AG04450 (cell line): ENCODE measurements at places on chromosomes 2 and 18.
A peak's percentile ranks its signal among the peaks of the same experiment; 100 is the strongest.

GRCh38 chr18:62720766-62721613, 5.6 kb downstream of the PHLPP1 start:
- DNase-seq = no peak

- no peak for DNase-seq
Observed at GRCh38 chr2:16199882-16200553, 259.7 kb downstream of the MYCN start.

GRCh38 chr2:151297882-151298281, 8.4 kb upstream of the NMI start:
- DNase-seq = no peak

DNA sequence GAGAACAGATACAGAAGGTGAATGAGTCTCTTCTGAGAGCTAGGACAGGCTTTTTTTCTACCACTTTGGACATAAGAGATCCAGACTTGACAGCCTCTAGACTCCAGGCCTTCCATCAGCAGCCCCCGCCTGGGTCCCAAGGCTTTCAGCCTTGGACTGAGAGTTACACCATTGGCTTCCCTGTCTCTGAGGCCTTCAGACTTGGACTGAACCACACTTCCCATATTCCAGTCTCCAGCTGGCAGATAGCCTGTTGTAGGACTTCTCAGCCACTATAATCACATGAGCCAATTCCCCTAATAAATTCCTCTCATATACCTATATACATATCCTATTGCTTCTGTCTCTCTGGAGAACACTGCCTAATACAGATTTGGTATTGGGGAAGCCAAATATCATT, 128.2 kb downstream of the MCFD2 start:
- DNase-seq = no peak

DNA sequence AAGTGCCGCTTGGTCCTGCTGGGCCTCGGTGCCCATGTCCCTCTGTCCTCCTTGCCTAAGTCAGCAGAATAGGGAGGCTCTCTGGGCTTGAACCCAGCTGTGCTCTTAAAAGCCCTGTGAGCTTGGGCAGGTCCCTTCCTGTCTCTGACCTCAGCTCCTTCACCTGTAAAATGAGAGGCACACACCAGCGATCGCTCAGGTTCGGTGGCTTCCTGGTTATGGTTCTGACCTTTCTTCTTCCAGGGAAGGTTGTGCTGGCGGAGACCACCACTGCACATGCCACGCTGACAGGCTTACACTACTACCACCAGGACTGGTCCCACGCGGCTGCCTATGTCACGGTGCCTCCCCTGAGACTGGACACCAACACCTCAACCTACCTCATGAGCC, 36.1 kb upstream of the MAPRE3 start:
- no peak for DNase-seq

- DNase-seq = no peak
Observed at GRCh38 chr18:59929621-59930295, 30.0 kb downstream of the PMAIP1 start.

DNA sequence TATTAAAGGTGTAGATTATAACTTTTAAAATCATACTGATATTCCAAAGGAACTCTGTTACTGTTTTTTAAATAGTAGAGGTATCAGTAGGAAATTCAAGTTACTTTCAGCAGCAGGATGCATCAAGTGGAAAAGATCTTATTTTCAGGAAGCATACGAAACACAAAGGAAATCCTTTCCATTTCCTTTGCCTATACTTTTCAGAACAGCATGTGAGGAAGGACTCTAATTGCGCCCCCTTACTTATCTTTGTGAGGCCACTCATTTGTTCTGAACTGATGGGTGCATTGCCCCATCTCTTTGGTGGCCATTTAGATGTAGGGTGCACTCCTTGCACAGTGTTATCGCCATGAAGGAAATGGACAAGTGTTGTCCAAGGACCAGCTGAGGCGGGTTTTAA, 145.3 kb downstream of the BABAM2 start:
- no peak for DNase-seq

- no peak for DNase-seq
Observed at GRCh38 chr2:232628466-232629128, 4.8 kb upstream of the EFHD1 start.

DNA sequence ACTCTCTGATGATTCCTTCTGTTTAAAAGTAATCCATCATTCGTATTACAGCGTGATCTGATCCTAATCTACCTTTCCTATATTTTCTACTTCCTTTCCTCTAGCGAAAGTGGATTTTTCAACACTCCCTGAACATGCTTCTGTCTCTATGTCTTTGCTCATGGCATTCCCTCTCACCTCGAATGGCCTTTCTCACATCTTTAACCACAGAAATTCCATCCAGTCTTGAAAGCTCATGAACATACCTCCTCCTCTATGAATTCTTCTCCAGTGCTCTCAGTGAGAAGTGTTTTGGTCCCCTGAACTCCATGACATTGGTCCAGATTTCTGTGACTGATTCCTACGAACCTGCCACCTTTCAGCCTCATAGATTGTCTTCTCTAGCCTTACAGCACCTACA, 323.2 kb downstream of the RAD51AP2 start:
- DNase-seq = no peak

- no peak for DNase-seq
Observed at GRCh38 chr2:71473346-71474031, 20.1 kb downstream of the DYSF start.

- no peak for DNase-seq
Observed at GRCh38 chr2:218123986-218124385, 1.8 kb upstream of the CXCR2 start.

DNA sequence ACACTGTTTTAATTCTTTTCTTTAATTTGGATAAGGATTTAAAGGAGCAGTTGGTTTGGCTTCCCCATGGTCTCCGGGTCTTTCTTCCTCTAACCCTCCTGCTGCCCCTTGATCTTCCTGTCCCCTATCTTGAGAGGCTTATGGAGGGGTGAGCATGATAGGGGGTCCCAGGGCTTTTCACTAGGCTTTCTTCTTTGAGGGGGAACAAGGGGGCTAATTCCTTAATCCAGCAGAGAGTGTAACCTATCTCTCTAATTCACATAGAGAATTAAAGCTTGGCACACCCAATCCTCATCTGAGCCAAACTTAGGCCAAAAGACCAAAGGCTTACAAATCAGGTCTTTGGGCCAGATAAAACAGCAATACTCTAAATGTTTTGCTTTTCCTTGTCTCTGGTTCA, 21.5 kb upstream of the C2orf66 start:
- DNase-seq = no peak

DNA sequence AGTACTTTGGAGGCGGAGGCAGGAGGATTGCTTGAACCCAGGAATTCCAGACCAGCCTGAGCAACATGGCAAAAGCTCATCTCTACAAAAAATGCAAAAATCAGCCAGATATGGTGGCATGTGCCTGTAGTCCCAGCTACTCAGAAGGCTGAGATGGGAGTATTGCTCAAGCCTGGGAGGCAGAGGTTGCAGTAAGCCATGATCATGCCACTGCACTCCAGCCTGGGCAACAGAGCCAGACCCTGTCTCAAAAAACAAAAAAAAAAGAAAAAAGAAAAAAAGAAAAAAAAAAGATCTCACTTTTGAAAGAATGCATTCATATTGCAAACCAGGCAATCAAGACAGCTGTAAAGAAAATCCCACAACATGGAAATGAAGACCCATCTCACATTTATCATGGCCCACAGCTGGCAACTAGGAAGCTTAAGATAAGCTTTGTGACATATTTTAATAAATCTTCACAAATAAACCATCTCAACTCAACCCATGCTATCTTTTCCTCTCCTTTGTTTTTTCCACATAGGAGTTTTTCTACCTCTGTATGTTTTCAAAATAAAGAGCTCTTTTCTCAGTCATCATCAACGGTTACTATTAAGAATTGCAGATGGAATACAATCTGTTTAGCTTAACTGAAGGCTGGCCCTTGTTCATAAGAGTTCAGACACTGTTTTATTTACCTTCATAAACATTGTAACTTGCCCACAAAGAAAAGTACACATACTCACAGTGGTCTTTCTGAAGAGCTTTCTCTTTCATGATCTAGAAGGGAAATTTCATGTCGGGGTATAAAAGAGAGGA, 137.0 kb downstream of the MREG start:
- DNase-seq = no peak

DNA sequence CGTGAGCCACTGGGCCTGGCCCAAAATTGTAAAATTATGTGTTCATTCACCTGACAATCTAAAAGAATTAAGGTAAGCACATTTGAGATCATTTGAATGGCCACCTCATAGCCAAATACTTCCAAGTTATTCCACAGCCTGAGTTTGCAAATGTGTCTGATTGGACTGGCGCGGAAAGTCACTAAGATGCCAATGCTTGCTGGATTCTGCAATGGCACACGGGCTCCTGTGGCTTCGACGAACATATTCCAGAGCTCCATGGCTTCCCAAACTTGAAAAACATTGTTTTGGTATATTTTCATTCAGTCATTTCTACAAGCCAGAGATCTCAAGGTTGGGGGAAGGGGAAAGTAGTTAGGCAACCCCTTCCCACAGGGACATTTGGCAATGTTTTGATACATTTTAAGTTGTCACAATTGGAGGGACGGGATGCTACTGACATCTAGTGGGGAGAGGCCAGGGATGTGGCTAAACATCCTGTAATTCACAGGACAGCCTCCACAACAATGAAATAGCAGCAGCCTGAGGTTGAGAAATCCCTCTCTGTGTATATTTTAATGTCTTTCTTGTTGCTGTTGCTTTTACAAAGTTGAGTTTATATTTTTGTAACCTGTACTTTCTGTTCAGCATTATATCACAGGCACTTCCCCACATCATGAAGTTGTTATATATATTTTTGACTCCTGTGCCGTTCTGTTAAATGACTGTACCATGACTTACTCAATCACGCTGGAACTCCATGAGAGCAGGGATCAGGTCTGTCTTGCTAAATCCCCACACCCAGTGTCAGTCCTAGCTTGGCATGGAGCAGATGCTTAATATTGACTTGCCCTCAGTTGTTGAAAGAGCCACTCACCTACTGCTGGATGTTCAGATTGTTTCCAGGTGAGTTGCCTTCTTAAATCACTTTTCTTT, 56.9 kb downstream of the COL4A4 start:
- DNase-seq = peak; percentile 36

GRCh38 chr18:63096327-63096874, 223.2 kb downstream of the BCL2 start:
- no peak for DNase-seq

GRCh38 chr2:86648681-86649080, 25.0 kb upstream of the RNF103 start:
- DNase-seq = no peak

- DNase-seq = no peak
Observed at GRCh38 chr2:157911246-157911645, 35.1 kb upstream of the ACVR1 start.

DNA sequence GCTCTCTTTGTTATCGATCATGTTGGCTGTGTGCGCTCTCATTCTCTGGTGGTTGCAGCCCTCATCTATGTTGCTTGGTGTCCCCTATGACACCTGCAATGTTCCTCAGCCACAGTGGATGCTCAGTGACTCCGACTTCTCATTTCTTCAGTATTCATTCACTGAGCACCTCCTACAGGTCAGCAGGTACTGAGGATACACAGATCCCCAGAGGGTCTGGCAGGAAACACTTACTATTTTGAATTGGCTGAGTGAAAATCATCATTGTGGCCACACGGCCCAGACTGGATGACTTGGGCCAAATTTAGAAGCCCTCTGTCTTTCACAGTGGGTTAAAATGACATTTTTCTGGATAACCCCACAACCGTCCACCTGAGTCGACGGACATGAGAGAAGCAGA, 32.1 kb downstream of the EN1 start:
- no peak for DNase-seq

- no peak for DNase-seq
Observed at GRCh38 chr2:180647221-180647620, 333.2 kb upstream of the UBE2E3 start.

GRCh38 chr2:56505885-56506284, 322.1 kb downstream of the CCDC85A start:
- DNase-seq = no peak

GRCh38 chr2:236625156-236625690, 55.6 kb downstream of the ACKR3 start:
- no peak for DNase-seq

GRCh38 chr2:190822043-190822442, 58.6 kb upstream of the GLS start:
- DNase-seq = no peak

DNA sequence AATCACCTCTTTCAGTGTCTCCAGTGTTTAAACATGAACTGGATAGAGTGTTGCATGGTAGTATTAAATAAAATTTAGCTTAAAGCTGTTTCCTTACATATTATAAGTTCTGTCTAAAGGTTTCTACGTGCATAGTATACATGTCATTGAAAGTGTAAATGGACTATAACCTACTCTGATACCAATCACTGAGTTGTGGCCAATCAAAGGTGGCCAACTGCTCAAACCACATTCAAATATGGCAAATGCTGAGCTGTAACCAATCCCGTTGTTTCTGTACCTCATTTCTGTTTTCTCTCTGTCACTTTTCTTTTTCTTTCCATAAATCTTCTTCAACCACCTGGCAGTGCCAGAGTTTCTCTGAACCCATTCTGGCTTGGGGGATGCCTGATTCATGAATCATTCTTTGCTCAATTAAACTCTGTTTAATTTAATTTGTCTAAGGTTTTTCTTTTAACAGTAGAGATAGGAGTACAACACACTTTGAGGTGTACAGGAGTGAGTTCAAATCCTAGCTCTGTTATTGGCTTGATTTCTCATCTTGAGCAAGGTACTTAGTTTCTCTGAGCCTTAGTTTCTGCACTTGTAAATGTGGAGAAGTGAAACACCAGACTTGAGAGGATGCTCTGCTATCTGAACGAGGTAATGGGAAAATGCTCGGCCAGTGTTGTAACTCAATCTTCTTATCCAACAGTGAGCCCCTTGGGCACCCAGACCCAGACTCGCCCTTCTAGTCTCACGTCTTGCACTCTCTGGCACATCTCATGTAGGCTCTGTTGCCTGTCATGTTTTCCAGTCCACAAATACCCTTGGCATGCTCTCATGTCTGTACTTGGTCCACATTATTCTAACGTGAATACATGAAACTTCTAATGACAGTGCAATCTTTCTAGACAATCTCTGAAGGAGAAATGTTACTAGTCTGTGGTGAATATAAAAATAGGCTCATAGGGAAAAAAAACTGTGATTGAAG, 228.0 kb downstream of the PIK3C3 start:
- no peak for DNase-seq

DNA sequence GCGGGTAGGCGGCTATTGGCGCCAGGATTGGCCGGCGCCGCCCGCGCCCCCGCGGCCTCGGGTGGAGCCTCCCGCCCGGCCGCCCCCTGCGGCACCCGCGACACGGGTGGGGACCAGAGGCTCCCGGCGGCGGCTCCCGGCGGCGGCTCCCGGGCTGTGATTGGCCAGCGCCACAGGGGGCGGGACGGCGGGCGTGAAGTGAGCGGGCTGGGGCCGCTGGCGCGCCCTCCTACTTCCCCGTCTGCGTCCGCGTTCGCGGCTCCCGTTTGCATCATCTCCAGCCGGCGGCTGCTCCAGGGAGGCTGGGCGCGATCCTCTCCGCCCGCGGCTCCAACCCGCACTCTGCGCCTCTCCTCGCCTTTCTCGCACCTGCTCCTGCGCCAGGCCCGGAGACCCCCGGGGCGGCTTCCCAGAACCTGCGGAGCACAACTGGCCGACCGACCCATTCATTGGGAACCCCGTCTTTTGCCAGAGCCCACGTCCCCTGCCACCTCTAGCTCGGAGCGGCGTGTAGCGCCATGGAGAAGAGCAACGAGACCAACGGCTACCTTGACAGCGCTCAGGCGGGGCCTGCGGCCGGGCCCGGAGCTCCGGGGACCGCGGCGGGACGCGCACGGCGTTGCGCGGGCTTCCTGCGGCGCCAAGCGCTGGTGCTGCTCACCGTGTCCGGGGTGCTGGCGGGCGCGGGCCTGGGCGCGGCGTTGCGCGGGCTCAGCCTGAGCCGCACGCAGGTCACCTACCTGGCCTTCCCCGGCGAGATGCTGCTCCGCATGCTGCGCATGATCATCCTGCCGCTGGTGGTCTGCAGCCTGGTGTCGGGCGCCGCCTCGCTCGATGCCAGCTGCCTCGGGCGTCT, at the start of gene SLC1A4:
TSS of gene SLC1A4 (plus strand) at position 274 of the 856 bp plus-strand sequence. CDS start at position 519, 245 bp downstream.
- peak; percentile 64 for DNase-seq
